Bone marrow (tissue), 2 donors: ENCODE measurements at places on chromosomes 7 and 10.

DNA sequence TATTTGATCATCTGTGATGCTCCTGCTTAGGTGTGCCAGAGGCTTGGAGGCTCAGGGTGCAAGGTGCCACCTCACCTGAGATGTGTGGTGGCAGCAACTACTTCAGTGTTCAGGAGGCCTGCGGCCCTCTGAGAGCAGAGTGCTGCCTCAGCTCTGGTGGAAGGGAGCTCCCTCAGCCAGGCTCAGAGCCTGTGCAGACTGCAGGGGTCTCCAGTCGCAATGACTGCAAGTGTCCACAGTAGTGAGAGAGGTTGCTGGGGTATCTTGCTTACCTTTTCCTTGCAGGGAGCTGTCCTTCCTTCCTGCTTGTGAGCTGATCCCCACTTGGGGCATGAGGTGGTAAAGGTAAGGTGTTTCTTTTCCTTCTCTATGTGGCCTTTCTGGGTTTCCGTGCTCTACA, 131.0 kb upstream of the GAD2 start:
- DNase-seq, result no peak

DNA sequence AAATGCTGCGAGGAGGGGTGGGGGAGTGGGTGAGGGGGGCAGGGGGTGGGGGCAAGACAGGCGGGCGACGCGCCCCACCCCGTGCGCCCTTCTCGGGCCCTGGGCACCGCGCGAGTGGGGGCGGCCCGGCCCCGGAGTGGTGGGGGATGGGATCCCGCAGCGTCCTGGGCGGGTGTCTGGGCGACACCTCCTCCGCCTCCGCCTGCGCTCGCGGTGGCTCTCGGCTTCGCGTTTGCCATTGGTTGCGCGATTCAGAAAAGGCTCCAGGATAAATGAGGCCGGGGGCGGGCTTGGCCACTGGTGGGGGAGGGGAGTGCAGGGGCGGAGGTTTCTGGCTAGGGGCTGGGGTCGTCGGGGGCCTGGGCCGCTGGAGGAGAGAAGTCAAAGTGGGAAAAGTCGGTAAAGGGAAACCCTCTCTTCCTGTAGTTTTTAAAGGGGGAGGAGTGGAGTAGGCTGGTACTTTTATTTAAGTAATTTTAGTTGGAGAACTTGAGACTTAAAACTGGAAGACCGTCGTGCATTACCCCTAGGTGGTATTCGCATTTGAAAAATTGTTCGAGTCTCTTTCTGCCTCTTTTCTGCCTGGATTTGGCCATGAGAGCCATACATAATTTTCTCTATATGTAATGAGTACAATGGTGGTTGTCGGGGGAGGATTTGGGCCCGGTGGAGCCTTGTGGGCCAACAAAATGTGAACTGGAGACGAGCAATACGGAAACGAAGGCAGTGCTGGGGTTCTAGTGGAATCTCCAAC, 992 bp upstream of the IGF2BP3 start:
- no peak for DNase-seq

DNA sequence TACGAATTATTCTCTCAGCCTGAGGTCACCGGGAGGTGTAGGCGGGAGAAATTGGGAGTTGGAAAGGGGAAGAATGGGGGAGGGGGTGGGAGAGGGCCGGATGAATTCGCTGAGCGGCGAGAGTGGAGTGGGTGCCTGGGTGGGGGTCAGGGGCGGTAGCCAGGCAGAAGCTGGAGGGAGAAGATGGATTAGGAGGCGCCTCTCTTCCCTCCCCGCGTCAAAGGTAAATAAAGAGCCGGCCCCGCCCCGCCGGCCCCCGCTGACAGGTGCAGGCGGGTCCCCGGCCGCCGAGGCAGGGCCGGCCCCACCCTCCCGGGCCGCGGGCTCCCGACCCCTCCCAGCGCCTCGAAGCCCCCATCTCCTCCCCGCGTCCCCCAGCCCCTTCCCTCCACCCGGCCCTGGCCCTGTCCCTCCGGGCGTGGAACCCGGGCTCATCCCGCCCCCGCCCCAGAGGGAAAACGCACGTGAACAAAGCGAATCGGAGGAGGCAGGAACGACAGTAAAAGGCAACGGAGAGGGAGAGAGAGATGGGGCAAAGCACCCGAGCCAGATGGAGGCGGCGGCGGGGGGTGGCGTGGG, 872 bp downstream of the FAM131B start:
- no peak for DNase-seq

GRCh38 chr10:73922007-73922863, 11.3 kb downstream of the PLAU start:
- DNase-seq, result no peak

GRCh38 chr10:33521904-33522303, 187.4 kb upstream of the NRP1 start:
- DNase-seq, result no peak

DNA sequence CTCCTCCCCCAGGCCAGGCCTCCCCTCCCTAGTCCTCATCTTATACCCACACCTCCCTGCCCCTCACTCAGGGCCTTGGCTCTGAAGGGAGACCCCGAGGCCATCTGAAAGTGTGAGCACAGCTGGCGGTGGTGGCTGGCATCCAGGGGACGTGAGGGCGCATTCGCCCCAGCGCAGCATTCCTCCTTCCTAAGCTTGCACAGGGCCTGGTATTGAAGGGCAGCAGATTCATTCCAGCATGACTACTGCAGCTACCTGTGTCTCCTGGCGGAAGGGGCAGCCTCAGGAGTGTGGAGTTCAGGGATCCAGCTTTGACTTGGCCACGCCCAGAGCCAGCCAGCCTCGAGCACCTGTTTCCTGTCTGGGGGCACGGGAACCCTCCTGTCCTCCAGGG, 72.6 kb downstream of the PARP12 start:
- DNase-seq, result no peak

GRCh38 chr10:31730776-31731175, 197.9 kb downstream of the ARHGAP12 start:
- DNase-seq, result no peak

DNA sequence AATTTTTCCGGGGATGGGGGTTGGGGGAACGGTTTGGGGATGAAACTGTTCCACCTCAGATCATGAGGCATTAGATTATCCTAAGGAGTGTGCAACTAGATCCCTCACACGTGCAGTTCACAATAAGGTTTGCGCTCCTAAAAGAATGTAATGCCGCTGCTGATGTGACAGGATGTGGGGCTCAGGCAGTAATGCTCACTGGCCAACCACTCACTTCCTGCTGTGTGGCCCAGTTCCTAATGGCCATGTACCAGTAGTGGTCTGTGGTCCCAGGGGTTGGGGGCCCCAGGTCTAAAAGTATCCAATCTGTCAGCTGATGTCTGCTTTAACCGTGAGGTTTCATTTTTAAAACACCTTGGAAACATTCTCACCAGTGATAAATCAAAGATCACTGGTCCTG, 2.2 kb downstream of the STN1 start:
- DNase-seq, result no peak

GRCh38 chr7:41885078-41885477, 182.2 kb upstream of the INHBA start:
- DNase-seq, result no peak

GRCh38 chr10:33336582-33337325, 2.3 kb upstream of the NRP1 start:
- no peak for DNase-seq

GRCh38 chr10:75250934-75251333, 15.2 kb upstream of the COMTD1 start:
- no peak for DNase-seq

GRCh38 chr10:131196176-131196885, 115.2 kb downstream of the TCERG1L start:
- no peak for DNase-seq

DNA sequence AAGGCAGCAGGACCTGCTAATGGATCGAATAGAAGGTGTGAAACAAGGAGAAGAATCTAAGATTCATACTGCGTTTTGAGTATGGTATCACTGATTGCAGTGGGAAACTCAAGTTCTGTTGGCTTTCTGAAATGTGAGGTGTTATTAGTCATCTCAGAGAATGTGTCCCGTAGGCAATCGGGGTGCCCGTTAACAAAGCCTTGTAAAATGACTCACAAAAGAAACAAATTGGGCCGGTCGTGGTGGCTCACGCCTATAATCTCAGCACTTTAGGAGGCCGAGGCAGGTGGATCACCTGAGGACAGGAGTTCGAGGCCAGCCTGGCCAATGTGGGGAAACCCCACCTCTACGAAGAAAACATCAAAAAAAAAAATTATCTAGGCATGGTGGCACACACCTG, 118.2 kb upstream of the C7orf33 start:
- DNase-seq, result no peak

DNA sequence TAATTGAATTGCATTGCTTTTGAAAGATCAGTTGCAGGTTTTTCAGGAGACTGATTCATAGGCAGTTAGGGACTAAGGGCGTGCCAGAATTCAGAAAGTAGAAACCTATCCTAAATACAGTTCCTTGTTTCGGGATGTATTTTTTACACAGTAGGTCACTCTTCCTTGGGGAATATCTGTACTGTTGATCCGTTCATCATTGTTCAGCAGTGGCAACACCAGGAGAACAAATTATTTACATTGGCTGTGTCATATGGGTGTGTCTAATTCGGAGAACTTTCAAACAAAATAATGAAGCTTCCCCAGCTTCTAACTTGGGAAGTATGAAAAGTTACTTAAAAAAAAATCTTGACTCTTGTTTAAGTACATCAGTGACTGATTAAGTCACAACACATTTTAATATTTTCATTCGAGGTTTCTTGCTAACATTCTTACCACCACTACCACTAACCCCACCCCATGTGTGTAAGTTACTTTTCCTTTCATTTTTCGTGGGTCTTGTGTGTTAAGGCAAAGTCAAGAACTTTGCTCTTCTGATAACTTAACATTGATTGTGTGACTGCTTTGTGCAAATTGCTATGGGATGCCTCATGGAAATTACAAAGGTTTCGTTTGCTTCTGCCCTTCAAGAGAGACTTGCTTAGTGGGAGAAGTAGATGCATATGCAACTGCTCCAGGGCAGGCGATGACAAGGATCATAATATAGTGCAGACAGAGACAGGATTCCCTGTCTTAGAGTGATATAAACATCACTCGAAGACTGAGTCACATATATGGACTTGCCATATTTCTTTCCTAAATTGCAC, 43.8 kb upstream of the RPA3 start:
- DNase-seq, result no peak

DNA sequence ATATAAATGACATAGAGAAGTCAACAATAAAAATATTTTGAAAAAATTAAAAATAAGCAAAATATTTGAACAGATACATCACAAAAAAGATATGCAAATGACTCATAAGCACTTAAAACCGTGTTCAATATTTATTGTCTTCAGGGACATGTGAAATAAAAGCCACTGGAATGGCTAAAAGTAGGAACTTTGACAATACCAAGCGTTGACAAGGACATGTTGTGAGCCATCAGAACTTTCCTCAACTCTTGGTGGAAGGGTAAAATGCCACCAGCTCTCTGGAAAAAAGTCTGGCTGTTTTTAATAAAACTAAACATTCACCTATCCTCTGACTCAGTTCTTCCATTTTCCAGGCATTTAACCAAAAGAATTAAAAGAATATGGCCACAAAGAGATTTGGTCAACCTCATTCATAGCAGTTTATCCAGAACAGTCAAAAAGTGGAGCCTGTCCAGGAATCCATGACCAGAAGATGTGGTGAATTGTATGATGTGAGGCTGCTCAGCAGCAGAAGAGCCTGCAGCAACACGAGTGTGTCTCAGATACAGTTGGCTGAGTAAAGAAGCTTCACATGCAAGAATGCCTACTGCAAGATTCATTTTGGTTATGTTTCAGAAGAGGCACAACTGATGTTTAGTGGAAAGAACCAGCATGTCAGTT, 7.1 kb upstream of the KLF6 start:
- no peak for DNase-seq

DNA sequence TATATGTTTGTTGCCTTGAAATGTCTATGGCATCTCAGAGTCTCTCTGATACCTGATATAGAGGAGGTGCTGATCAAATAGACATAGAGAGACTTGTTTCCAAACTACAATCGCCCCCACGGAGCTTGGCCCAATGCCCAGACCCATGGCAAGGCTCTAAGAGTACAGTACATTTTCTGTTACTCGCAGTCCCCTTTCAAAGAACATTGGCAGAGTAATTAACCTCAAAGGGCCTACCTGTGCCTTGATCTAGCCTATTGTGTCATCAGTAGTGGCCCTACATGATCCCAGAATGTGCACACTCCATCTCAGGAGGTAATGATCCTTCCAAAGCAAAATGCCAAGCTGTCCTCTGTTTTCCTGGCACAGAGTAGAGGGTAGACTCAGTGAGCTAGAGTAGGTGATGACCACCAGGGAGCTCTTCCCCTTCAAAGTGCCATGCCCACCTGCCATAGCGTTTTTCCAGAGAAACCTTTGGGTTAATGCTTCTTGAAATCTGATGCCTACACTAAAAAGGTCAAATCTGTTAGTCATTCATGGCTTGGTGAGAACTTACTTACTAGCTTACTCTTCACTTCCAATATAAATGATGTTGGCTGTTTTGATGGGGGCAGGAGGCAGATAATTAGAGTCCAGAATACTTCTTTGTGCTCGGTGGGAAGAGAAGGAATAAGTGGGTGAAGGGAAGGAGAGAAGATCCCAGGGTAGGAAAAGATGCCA, 41.2 kb upstream of the ACSL5 start:
- no peak for DNase-seq

- no peak for DNase-seq
Observed at GRCh38 chr7:55073976-55074528, 55.2 kb downstream of the EGFR start.

DNA sequence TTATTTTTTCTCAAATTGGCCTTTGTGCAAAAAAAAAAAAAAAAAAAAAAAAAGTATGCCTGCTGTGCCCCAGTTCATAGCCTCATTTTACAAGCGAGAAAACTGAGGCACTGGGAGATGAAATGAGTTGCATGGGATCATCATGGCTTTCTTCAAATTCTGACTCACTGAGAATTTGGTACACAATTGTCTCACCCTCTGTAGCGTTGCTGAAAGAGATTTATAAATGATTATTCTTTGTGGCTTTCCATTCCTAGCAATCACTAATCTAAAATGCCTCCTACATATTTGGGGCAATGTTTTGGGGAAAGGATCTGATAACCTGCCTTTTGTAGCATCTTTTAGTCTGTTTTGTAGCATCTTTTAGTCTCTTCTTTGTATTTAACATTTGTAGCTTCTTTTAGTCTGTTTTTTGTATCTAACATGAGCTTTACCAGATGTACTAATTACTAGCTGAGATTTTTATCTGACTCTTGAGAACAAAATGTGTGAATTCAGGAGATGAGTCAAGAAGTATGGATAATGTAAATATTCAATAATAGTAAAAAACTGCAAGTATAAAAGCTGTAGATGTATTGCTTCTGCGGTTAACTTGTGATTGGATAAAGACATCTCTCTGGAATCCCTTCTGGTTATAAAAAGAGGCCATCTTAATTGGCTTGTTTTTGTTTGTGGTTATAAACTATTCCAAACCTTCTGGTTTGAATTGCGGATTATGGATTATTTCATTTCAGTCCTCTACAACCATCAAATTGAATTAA, 161.4 kb downstream of the ARID5B start:
- DNase-seq, result no peak

GRCh38 chr10:102927311-102928010, 9.4 kb downstream of the CNNM2 start:
- no peak for DNase-seq
